ENCODE measurements at places on chromosomes 5 and 9. TPM values are rescaled to one million over a fixed set of nuclear protein-coding genes. Genes with fewer than 3 reads are reported as not detected.

- DNase-seq: no peak
Measured at GRCh38 chr5:66122379-66123034, 21.6 kb upstream of the SREK1 start.

DNA sequence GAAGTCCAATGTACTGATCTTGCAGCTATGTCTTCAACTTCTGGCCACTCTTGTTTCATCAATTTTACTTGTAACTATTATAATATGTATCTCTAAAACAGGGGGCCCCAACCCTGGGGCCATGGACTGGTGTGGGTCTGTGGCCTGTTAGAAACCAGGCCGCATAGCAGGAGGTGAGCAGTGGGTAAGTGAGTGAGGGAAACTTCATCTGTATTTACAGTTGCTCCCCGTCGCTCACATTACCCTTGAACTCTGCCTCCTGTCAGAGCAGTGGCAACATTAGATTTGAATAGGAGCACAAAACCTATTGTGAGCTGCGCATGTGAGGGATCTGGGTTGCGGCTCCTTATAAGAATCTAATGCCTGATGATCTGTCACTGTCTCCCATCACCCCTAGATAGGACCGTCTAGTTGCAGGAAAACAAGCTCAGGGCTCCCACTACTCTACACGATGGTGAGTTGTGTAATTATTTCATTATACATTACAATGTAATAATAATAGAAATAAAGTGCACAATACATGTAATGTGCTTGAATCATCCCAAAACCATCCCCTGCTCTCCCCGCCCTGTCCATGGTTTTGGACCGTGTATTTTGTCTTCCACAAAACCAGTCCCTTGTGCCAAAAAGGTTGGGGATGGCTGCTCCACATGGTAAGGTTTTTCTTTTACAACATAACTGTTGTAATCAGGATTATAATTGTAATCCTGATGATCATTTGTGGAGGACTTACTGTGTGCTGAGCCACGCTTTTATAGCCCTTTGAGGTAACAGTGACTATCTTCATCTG, 26.9 kb upstream of the SH3PXD2B start:
- DNase-seq: no peak

DNA sequence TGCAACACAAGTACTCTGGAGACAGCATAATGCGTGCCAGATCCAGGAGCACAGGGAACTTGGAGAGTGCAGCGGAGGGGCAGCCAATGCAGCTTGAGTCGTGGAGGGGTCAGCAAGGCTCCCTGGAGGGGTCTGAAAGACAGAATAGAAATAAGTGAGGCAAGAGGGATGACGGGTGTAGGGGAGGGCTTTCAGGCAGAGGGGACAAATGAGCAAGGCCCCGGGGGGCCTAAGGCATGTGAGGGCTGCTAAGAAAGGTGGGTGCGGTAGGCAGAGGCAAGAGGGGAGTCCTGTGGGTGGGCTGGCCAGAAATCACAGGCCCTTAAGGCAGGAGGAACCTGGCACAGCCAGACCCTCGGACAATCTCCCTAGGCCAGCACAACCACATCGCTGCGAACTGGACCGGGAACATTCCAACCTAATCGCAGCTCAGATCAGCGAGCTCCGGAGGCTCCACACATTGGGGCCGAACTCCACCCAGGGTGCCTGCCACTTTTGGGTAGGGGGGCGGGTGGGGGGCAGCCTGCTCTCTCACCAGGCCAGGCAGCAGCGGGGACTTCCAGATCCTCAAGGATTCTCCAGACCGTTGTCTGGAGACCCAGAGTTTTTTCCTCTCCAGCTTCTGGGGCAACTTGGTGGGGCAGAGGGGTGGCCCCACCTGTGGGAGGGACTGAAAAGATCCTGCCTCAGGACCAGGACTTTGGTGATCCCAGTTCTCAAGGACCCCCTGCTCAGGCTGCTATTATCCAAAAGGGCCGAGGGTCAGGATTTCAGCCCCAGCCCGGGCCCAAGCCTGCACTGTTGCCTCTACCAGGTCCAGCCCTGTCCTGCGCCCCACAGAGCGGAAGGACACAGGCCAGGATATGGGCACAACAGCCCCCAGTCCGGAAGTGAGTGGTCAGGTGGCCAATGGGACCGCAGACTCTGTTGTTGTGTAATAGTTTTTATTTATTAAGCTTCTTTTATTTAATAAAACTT, 22.7 kb upstream of the CYSTM1 start:
- DNase-seq: no peak

DNA sequence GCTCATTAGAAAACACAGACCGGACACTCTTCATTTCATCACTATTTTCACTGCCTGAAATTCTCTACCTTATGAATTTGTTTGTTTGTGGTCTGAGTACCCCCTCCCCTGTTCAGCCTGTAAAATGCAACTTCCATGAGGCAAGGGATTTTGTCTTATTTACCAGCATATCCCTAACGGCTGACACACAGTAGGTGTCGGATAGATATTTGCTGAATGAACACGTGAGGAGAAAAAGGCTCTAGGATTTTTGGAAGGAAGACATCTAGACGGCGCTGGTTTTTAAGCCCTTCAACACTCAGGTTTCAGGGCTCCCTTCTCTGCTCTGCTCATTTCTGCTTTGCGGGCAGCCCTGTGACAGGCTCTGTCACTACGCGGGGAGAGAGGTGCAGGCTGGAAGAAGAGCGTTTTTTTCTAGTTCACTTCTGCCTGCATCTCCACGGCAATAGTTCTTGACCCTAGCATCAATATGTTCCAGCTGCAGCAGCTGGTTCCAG, 41.0 kb downstream of the KCNMB1 start:
- DNase-seq: no peak

DNA sequence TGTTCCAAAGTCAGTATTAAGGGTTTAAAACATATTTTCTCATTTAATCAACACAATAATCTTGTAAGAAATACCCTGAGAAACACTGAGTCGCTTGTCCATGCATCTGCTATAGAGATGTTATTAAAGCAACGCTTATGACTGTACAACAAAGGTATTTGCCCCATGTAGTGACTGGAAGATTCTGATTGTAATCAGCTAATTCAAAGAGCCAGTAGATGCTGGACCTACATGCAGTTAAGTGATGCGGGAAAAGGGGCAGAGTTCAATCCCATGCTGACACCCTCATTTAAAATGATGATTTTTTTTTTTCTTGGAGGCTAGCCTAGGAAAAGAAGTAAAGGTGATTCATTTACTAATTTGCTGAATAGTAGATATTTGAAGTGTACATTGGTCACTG, 149.3 kb upstream of the MTAP start:
- DNase-seq: no peak

DNA sequence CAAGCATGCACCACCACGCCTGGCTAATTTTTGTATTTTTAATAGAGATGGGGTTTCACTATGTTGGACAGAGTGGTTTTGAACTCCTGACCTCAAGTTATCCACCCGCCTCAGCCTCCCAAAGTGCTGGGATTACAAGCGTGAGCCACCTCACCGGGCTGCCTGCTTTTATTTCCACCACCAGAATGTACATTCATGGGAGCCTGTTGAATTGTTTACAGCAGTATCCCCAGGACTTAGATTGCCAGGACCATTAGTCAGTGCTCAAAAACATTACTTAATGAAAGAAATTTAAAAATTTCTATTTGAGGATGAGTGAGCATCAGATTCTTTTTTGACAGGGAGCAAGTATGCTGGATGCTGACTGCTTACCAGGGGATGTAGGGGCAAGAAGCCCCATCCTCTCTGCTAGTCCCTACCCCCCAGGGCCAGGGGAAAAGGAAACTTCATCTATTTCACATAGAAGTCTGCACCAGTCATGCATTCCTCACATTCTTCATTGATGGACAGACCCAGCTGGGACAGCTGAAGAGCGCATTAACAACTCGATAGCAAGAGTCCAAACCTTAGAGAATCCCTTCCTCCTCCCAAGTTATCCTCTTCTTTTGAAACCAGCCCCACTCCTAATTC, 10.3 kb upstream of the RGMB start:
- DNase-seq: no peak

GRCh38 chr9:95104980-95105379, 212.5 kb downstream of the FANCC start:
- no peak for DNase-seq

DNA sequence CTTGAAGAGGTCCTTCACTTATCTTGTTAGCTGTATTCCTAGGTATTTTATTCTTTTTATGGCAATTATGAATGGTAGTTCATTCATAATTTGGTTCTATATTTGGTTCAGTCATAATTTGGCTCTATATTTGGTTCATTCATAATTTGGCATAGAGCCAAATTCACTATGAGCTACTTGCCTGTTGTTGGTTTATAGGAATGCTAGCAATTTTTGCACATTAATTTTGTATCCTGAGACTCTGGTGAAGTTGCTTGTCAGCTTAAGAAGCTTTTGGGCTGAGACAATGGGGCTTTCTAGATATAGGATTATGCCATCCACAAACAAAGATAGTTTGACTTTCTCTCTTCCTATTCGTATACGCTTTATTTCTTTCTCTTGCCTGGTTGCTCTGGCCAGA, 142.2 kb downstream of the PLCXD3 start:
- DNase-seq: no peak

GRCh38 chr9:69265891-69266290, 59.1 kb upstream of the ENTREP1 start:
- no peak for DNase-seq

DNA sequence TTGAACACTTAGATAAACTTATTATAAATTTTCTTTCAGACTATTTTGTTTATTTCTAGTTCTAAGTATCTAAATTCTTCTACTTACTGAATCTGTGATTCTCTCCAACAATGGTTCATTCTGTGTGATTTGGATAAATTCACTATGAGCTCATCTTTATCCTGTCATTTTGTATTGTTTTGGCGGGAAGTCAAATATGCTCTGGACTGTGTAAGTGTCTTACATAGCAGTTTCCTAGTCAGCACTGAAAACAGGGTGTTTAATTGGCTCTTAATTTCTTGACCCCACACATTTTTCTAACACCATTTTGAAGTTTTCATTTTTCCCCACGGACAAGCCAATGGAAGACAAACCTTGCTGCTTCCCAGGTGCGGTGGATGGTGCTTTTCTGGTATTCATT, 207.0 kb upstream of the ACO1 start:
- DNase-seq: no peak

DNA sequence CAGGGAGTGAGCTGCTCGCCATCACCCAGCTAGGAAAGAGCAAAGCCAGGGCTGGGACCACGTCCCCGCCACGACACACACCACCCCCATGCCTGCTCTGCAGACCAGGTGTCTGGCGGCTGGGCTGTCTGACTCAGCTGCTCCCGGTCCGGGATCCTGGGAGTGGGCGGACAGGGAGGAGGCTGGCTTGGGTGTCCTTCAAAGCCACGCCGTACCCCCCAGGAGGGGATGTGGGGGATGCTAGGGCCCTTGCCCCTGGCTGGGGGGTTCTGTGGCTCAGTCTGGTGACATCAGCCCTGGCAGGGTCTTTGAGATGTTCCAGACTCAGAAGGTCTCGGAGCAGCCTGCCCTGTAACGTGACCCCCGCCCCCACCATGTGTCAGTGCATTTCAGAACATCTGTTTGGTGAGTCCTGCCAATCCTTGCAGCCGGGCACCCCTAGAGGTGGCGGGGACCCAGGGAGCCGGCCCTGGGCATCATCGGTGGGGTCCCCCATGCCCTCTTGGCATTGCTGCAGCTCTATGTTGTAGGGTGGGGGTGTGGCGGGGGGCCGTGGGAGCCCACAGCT, 62.3 kb downstream of the HMCN2 start:
- no peak for DNase-seq

DNA sequence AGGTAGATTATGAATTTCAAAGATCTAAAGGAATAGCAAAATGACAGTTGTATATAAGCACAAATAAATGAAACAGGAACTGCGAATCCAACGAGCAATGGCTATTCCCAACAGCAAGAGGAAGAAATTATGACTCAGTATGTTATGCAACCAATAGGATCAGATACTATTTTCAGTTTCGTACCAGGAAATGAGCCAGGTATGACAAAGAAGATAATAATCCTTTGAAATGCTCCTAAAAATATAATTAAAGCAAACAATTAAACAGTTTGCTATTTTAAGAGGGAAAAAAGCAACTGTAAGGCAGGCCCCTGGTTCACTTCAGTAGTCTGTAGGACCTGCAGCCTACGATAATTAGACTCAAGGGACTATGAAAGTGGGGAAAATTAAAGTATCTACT, 58.9 kb downstream of the AUH start:
- DNase-seq: no peak

DNA sequence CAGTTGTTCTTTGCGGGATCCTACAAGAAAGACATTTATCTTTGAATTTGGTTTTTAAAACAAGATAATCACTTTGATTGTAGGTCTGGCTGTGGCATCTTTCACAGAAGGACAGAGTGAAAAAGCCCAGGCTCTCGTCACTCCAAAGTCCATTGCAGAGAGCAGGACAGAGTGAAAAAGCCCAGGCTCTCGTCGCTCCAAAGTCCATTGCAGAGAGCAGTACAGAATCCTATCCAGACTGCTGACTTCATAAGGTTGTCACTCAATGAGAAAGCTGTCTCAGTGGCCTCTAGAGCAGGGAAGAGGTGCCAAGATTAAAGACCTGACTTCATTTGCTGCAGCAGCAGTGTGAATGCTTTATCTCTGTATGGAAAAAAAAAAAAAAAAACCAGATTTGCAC, 16.3 kb upstream of the GPX8 start:
- DNase-seq: no peak

- no peak for DNase-seq
Measured at GRCh38 chr5:16095612-16096011, 84.0 kb downstream of the MARCHF11 start.

DNA sequence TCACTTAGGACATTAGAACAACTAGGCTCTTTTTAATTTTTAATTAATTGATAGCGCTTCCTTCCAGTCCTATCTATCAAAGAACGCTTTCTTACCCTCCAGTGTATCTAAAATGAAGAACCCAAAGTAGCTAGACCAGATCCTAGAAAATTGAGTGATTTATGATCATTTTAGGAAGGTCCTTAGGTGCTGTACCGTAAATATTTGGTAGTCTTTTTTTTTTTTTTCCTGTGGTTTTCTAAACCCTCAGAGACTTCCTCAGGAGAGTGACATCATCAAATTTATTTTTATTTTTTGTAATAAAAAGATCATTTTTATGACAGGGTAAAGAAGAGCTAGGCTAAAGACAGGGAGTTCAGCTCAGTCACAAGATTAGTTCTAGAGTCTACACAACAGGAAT, 197.4 kb downstream of the WDR70 start:
- no peak for DNase-seq

Gene PCDHAC2
- not detected for total RNA-seq

Gene GGTA1
- not detected for total RNA-seq

Gene HOMER1
- 3.4 TPM for total RNA-seq

Gene HEMGN
- 3.4 TPM for total RNA-seq

Gene GFI1B
- total RNA-seq: not detected

Gene TMEM215
- not detected for total RNA-seq

Gene C9orf78
- 104 TPM for total RNA-seq

Gene G3BP1
- total RNA-seq: 179 TPM

Data from naive thymus-derived CD8-positive, alpha-beta T cell (primary cell).